CD4-positive, alpha-beta memory T cell (primary cell): ENCODE measurements at places on chromosomes 3 and 15. TPM values are rescaled to one million over a fixed set of nuclear protein-coding genes. Genes with fewer than 3 reads are reported as not detected.
A peak's percentile ranks its signal among the peaks of the same experiment; 100 is the strongest.

GRCh38 chr3:104359546-104359945, 1007.2 kb upstream of the ALCAM start:
- DNase-seq = no peak

GRCh38 chr3:133965013-133965570, 64.6 kb downstream of the SLCO2A1 start:
- no peak for DNase-seq

DNA sequence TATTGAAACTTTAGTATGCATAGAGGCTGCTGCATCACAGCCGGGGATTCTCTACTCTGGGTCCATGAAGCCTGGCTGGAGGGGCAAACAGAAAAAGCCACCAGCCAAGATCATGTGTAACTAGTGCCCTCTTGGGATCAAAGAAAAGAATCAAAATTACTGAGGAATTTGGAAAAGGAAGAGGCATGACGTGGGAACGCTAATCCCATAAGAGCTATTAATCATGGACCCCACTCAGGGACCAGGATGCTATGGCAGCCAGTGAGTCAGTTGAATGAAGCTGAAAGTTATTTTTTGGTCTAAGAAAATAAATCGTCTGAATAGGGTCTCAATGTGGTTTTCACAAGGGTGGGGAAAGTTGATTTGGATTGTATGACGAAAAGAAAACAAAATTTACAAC, 1165.1 kb downstream of the ROBO2 start:
- DNase-seq = no peak

DNA sequence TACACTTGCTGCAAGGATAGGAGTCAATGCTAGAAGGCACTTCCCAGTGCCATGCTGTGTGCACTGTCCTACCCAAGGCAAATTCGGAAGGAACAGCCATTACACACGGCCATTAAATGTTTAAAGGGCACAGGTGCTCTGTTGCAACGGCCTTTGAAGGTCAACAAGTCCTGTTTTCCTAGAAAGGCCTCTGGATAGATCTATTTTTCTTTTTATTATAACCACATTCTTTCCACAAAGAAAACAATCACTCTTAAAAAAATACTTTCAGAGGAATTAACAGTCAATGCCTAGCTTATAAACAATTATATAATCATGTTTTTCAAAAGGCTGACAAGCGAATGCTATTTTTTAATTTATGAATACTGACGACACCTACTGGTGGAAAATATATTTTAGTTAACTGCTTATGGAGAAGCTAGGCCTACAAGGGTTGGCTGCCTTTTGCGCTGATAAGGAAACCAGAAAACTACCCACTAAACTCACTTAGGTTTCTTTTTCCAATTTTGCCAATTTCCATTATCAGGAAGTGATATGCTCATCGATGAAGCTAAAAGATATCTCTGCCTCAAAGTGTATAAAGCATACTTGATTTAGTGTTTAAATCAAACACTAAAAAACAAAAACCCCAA, 2.4 kb downstream of the ARHGEF3 start:
- DNase-seq = peak; percentile 78

- DNase-seq = no peak
Measured at GRCh38 chr3:105584003-105584790, 217.5 kb downstream of the ALCAM start.

- no peak for DNase-seq
Measured at GRCh38 chr3:171760477-171760876, 49.8 kb downstream of the PLD1 start.

The SLC22A13 gene
- 0.44 TPM for total RNA-seq

GRCh38 chr3:142224482-142225072, 808 bp downstream of the GK5 start:
- DNase-seq = no peak

GRCh38 chr3:18436213-18436612, 11.1 kb upstream of the SATB1 start:
- DNase-seq = no peak

GRCh38 chr15:49145651-49146609, 9.5 kb downstream of the COPS2 start:
- DNase-seq = peak; percentile 32

GRCh38 chr3:37607604-37608003, 254.1 kb upstream of the CTDSPL start:
- no peak for DNase-seq

DNA sequence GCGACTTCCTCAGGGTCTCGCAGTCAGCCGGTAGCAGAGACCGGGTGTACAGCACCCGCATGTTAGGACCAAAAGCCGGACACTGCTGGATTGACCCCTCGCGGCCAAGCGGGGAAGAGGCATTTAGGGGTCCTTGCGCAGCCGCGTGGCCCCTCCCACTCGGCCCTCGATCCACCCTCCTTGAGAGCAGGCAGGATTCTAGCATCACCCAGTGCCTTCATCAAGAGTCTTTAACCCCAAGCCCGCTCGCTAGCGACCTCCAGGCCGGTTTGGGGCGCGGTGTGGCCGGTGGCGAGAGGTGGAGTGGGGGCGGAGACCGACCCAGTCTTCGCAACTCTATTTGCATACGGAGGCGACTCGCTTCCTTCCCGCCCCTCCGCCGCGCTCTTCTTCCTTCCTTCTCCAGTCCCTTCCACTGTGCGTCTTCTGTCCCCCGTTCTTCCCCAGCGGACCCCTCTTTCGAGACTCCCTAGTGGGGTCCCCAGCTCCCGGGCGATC, at the start of gene ST6GAL1:
TSS of gene ST6GAL1 (plus strand) at position 384 of the 498 bp plus-strand sequence. CDS start 112,178 bp downstream, outside the sequence.
- peak; percentile 74 for DNase-seq

The EFCC1 gene
- total RNA-seq = not detected

DNA sequence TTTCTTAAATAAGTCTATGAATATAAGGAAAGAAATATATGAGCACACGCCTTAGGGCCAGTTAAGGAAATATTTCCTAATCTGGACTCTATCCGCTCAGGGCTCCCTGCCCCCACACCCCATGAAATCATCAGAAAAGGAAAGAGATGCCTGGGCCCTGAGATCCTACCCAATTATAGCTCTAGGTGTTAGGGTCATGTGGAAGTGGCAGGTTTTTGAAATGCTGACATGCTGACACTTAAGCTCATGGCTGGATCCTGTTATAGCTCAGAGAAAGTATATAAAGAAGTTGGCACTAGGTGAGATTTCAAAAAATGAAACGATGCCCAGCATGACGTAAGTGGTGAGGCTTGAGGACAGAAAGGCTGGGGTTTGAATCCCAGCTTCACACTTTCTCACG, 43.5 kb upstream of the AKAP13 start:
- DNase-seq = no peak

The NLGN1 gene
- total RNA-seq = not detected

- peak; percentile 70 for DNase-seq
Measured at GRCh38 chr3:133574260-133574881, 885 bp downstream of the CDV3 start.

DNA sequence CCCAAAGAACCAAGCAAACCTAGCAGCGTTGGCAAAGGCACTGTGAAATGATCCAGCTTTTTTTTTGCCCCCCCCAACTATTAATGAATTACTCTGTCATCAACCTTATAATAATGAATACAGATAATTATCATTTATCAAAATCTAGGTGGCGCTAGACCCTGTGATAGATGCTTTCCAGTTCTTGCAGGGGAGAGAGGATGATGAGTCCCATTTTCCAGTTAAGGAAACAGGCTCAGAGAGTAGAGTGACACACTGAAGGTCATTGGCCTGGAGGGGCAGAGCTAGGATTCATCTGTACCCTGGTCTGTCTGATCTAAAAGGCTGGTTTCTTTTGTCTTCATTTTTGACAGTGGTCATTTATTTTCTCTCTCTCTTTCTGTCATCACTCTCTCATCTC, 5.0 kb downstream of the ACOX2 start:
- no peak for DNase-seq

The TP63 gene
- total RNA-seq = 0.55 TPM

DNA sequence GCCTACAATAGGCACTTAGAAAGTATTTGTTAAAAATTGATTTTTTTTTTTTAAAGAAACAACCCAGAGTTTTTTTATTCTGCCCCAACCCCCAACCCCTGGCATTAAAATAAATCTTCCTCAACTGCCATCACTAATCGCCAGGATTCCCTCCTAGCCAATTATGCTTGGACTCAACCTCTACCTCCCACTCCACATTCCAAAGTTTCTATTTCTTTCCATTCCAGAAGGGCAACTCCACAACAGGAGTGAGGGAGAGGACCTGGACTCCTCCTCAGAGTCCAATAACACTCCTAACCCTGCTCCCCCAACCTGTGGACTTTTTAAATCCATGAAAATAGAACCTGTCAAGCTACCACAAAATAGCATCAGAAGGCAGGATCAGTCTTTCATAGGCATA, 99.4 kb downstream of the ADAMTS9 start:
- DNase-seq = no peak
